ENCODE measurements at places on chromosomes 16 and 17.

DNA sequence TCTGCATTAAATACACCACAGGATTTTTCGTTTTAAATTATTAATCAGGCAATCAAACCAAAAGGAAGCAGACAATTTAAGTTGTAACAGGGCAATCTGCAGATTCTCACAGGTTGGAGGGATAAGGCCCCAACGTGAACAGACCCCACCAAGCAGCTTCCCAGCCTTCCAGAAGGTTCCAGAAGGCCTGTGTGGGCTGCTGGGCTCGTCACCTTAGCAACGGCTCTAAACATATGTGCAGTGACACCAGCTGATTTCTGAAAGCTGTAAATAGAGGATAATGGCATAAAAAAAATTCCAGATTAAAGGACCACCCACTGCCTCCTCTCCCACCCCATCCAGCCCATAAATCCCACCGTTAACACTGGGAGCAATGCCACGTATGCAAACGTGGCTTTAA lies 123.8 kb downstream of the ZNF778 start:
- DNase-seq = no peak

DNA sequence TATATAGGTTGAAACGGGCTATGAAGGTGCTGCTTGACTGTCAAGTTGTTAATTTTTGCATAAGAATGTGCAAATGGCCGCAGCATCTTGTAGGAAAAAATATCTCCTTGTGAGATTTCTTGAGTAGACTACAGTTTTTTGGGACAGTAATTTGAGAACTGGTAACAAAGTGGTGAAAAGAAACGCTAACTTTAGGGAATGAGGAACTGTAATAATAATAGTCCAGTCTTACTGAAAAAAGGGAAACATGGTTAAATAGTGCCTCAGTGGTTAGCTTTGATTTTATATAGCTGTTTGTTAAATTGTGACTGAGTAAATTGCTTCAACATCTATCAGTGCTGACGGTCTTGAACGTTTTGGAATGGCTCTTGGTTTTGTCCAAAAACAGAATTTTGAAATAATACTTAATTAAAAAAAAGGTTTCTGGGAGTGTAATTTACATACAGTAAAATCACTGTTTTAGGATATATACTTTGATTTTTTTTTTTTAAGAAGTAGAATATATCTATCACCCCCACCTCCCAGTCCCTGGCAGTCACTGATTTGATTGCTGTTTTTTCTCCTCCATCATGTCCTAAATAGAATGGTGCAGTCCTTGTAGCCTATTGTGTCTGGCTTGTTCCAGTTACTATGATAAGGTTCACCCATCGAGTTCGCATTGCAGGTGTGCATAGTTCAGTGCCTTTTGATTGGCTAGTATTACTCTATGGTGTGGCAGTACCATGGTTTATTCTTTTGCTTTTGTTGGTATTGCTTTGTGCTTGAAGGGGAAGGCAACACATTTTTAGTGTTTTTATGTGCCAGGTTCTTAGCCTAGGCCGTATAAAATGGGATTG lies 2.8 kb downstream of the HAPSTR1 start:
- no peak for DNase-seq

GRCh38 chr16:59698346-59699020 lies 964.4 kb upstream of the GOT2 start:
- no peak for DNase-seq

GRCh38 chr17:74079537-74080300 lies 123.8 kb upstream of the RPL38 start:
- DNase-seq = no peak

DNA sequence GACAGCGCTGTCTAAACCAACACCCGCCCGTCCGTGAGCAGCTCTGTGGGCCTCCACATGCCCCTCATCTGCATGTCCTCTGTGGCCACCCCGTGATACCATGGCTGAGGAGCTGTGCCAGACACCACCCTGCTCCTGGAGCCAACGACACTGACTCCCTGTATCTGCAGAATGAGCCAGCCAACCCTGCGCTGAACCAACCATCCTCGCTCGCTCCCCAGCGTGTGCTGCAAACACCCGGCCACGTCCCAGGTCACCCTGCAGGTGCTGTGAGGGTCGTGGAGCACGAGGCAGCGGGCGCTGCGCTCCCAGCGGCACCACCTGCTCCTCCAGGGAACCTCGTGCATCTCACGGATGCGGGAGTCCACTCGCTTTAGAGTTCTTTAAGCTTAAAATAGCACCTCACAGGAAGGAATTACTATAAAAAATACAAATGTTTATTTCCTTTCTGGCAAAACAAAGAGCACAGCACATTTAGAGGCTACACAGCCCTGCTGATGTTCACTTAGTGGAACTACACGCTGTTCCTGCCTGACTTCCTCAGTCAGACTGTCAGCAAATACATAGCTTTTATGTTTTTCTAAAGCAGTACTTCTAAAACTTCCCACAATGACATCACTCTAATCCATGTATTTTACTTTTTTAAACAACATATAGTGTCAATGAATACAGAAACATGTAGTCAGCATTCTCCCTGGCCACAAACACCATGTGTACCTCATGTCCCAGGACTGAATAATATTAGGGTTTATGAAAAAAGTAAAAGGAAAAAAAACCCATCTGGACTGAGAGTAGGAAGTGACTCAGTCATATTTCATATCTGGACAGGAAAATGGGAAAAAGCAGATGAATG lies 43.5 kb downstream of the MAP1LC3B start:
- no peak for DNase-seq

DNA sequence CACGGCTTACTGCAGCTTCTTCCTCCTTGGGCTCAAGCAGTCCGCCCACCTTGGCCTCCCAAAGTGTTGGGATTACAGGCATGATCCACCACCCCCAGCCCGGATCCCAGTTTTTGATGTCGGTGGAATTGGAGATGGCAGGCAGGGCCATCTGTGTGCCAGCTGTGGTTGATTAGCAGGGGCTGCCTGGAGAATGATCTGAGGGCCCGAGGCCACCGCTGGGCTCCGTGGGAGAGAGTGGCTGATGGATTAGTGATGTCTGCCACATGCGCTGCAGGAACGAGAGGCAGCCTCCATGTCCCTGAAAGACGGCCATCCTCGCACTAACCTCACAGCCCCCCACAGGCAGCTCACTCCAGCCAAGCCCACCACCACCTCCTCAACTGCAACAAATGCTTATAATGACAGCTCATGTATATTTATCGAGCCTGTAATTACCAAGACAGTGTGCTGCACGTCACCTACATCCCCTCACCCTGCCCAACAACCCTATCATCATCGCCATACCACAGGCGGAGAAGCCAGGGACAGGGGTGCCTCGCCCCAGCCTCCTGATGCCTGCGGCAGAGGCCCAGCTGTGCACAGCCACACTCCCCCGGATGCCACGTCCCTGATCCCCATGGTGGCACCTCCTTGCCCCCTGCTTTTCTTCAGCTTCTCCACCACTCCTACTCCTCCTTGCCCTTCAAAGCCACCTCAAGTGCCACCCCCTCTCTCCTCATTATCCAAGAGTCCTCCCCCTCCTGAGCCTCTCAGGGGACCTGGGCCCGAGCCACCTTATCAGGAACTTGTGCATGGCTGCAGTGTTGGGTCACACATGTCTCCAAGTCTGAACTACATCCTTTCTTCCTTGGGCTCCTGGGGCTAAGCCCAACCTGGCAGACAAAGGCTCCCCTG lies 33.2 kb downstream of the ACTG1 start:
- DNase-seq = no peak

- no peak for DNase-seq
Observed at GRCh38 chr17:27577121-27577761, 53.7 kb upstream of the LGALS9 start.

- no peak for DNase-seq
Observed at GRCh38 chr17:33593991-33594390, 300.9 kb upstream of the ASIC2 start.

DNA sequence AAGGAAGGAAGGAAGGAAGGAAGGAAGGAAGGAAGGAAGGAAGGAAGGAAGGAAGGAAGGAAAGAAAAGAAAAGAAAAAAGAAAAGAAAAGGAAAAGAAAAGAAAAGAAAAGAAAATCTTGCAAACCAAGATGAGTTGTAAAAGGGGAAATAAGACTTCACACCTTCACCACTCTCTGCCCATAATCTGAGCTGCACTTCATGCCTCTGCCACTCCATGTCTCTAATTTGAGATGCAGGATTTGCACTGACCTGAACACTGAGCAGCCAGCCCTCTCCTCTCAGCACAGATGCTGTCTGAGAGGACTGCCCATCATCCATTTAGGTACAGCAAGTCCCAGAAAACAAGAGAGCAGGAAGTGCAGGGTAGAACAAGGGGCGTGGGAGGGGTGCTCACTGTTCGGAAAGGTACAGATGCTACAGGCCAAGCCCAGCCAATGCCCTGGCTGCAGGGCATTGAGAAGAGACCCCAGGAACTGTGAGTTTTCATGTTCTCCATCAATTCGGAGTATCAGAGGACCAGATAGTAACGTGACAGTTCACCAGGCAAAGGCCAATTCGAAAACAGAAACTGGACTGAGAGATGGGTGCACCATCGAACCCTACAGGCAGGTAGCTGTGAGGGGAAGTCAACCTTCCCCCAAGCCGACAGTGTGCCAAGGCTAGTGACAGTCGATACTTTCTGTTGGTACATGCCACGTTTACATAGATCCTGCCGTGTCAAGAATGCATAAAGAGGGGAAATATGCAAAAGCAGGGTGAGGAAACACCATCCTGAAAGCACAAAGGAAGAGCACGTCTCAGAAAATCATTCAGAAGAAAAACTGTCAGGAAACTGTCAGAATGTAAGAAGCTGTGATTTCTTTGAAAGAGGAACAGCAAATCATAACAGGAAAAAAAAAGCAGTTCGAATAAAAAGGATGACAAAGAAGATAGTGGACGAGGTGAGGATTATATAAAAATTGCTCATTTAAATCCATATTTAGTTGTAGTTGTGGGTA lies 142.0 kb upstream of the RCVRN start:
- no peak for DNase-seq

Measured in AG09319 (cell line).